Mucosa of gallbladder (tissue), 1 donor: ENCODE measurements at places on chromosomes 5 and 9. TPM values are rescaled to one million over a fixed set of nuclear protein-coding genes. Genes with fewer than 3 reads are reported as not detected.

The MIGA2 gene
- 67.3 TPM for total RNA-seq

The IL13 gene
- total RNA-seq: not detected

The ROR2 gene
- total RNA-seq: 21.5 TPM

The SLC45A2 gene
- 0.66 TPM for total RNA-seq

The BTNL3 gene
- total RNA-seq: 0.09 TPM

The LHX6 gene
- total RNA-seq: 4.5 TPM

The RMI1 gene
- total RNA-seq: 7.5 TPM

The CAVIN4 gene
- total RNA-seq: 0.26 TPM

The KIF24 gene
- 1.9 TPM for total RNA-seq

The NR5A1 gene
- total RNA-seq: 0.37 TPM

The PCDHGC5 gene
- total RNA-seq: 2.0 TPM

The KIF20A gene
- total RNA-seq: 1.5 TPM

GRCh38 chr9:108382310-108382709 lies 473.5 kb downstream of the ACTL7B start:
- DNase-seq: no peak

DNA sequence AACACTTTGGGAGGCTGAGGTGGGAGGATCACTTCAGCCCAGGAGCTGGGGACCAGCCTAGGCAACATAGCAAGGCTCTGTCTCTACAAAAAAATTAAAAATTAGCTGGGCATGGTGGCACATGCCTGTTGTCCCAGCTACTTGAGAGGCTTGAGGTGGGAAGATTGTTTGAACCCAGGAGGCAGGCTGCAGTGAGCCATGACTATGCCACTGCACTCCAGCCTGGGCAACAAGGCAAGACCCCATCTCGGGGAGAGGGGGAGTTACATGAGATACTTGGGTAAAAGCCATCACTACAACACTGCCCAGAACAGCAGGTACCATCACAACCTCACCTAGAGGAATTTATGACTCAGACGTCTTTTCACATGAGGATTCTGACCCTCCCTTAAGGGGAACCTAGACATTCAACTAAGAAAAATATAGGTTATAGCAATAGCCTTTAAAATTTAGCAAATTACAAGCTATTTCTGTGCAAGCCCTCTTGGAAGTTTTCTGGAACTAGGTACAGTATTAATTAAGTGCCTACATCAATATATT lies 143.5 kb downstream of the NFIB start:
- no peak for DNase-seq

- DNase-seq: no peak
These were observed 85.0 kb upstream of the TAF11L2 start for GRCh38 chr5:17412760-17413671.

- no peak for DNase-seq
These were observed 53.1 kb downstream of the SYK start for GRCh38 chr9:90854637-90855175.

DNA sequence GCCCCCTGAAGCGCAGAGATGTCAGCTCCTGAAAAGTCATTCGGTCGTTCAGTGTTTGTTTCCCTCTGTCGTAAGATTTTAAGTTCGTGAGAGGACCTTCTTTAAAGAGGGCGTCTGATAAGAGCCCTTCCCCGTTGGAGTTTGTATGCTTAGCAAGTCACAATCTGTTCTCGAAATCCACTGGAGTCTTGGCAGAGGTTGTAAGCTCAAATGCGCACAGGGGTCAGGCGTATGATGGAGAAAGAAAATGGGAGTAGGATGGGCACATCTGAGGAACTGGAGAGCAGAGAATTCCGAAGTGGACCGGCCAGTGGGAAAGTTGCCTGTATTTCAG lies 710 bp downstream of the HSD17B4 start:
- DNase-seq: peak; percentile 31

DNA sequence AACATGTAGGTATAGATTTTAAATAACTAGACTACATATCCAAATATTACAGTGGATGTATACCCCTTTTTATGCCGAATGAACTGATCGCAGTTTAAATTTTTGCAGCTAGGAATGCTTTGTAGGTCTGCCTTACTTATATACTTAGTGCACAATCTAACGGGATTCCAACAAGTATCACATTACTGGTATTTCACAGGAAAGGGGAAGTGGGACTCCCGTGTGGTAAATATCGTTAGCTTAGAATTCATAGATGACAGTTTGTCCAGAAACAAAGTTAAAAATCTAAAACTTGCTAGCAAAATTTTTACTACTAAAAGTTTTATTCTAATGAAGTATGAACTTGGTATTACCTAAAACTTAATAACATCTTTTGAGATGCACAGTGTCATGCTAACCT lies 193.5 kb upstream of the TLX3 start:
- no peak for DNase-seq

- DNase-seq: no peak
These were observed 2.0 kb downstream of the FBXL17 start for GRCh38 chr5:108379722-108380530.

DNA sequence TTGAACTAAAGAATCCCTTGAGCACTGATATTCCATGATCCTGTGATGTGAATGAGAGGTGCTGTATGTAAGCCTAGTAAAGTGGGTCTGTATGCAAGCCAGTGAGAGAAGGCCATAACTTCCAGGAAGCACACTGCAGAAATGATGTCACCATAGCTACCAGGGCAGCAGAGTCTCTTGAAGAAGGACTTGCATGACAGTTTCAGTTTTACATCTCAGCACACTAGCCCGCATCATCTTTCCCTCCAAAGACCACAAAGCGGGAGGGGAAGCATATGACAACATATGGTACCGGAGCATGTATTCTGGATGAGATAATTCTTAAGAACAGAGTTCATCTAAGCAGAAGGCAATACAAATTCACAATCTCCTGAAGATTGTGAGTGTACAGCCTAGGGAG lies 37.6 kb upstream of the MAST4 start:
- DNase-seq: no peak

- DNase-seq: no peak
These were observed 169.7 kb upstream of the MVB12B start for GRCh38 chr9:126156898-126157297.

- no peak for DNase-seq
These were observed 45.7 kb downstream of the SH3GL2 start for GRCh38 chr9:17624571-17624970.

DNA sequence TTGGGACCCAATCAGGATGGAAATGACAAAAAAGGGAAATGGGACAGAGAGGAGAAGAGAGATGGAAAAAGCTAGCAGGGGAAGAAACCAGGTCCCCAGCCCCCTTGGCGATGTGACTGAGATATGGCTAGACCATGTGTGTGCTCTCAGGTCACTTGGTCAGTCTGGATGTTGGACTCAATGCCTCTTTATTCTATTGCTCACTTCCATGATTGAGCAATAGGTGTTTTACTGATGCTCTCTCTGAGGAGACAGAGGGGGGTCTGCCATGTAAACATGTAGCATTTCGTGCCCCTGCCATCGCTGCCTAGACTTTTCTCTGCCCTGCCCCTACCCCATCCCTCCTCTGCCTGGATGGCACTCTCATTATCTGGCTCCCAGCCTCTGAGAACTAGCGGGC lies 150.6 kb downstream of the DROSHA start:
- DNase-seq: no peak

DNA sequence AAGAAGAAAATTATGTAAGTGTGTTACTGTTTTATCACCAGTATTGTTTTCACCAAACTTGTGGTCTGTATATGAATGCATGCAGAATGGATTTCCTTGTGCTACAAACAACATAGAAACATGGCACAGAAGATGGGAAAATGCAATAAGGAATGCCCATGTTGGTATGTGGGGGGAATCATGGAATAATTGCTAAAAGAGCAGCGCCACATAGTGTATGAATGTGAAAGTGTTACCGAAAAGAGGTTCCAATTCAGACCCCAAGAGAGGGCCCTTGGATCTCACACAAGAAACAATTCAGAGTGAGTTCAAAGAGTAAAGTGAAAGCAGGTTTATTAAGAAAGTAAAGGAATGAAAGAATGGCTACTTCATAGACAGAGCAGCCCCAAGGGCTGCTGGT lies 26.4 kb upstream of the TYRP1 start:
- no peak for DNase-seq

DNA sequence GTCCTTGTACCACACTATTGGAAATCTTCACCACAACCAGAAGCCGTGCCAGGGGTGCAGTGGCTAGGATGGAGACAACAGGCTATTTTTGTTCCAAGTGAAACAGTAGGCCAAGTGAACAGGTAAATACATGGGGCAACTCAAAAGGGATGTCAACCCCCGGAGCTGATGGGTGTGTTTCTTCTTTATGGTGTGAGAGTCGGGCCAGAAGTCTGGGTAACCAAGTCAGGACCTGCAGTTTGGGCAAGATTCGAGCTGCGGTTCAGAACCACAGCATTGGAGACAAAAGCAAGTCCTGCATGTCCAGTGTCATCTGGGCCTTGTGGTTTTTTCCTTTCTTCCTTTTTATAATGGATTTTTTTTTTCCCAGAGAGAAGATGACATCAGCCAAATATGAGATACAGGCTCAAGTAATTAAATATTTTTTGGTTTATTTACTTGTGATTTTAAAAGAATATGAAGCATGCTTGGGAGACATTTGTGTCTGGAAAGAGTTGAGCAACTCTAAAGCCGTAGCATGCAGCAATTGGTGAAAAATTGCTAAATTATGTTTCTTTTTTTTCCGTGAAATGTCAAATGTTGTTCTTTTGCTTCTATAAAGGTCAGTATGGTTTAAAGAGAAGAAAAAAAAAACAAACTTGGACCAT lies 261.6 kb downstream of the ARRDC3 start:
- DNase-seq: no peak

DNA sequence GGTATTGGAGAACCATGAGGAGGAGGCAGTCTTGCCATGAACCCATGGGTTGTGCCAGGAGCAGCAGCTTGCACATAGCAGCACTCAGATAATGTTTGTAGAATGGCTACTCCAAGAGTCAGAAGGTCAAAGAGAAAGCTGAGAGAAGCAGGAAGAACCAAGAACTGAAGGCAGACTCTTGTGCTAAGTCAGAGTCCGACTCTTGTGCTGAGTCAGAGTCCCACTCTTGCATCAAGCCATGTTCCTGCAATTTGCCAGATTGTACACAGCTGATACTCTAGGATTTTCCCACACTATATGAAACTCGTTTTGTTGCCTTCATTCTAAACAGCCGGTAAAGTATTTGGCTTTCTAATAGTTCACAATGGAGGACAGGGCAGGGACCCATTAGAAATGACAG lies 26.2 kb upstream of the HSPA9 start:
- DNase-seq: no peak

DNA sequence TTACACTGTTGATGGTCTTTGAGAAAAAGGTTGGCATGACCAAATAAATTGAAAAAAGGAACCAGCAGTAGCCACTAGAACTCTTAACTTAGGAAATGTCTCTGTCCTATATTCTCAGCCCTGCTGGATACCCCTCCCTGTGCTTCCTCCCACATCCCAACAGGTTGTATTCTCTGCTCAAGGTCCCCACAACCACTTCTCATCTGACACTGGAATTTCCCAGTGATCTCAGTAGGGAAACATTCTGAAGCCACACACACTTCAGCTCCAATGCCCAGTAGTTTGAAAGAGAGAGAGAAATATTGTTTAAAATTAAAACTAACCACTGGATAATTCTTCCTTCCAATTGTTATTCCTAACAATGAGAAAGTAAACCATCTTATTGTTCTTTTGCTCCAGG lies 30.0 kb upstream of the NREP start:
- DNase-seq: no peak

- DNase-seq: no peak
These were observed 15.0 kb downstream of the LHX6 start for GRCh38 chr9:122213589-122214413.

- no peak for DNase-seq
These were observed 724 bp downstream of the NR2F1-AS1 start for GRCh38 chr5:93580063-93580926.

DNA sequence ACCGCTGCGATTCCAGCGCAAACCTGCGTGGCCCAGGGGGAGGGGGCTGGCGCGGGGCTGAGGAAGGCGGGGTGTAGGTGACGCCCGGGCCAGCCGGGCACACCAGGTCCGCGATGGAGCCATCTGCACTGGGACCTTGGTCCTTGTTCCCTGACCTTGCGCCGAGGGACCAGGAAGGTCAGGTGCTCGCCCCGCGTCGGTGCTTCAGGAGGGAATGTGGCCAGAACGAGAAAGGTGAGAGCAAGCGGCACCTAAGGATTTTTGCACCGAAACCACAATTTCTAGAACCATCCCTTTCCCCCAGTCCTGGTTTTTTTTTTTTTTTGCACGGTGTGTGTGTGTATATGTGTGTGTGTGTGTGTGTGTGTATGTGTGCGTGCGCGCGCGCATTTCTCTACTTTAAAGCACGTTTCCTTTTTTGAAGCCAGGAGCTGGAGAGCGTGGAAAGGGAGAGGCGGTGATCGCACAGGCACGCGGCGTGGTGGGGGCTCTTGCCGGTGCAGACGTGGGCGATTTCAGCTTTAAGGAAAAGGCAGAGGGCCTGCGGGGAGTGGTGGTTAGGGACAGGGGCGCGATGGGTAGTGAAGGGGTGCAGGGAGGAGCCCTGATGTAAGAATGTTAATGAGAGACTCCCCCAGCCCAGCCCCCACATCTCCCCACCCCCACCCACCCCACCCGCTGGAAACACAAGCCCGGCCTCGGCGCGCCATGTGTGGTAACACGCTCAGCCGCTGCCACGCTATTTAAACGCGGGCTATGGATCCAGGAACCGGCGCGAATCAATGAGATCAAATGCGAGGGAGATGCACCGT lies at the start of gene NPR3:
Gene NPR3 (plus strand): TSS at position 772 of the 812 bp plus-strand sequence. CDS start 456 bp downstream, outside the sequence.
- DNase-seq: no peak

DNA sequence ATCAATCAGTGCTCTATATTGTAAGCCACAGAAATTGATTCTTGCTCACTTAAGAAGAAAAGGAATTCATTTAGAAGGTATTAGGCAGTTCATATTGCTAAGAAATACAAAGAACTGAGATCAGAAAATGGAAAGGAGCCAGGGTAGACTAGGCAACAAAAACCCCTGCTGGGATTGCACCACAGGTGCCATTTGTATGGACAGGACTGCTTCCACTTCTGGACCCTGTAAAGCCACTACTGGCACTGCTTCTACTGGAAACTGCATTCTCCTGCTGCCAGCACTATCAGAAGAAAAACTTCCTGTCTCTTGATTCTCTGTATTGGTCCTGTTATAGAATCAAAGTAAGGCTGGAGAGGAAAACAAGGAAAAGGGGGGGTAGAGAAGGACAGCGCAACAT lies 45.9 kb downstream of the CERT1 start:
- DNase-seq: no peak

DNA sequence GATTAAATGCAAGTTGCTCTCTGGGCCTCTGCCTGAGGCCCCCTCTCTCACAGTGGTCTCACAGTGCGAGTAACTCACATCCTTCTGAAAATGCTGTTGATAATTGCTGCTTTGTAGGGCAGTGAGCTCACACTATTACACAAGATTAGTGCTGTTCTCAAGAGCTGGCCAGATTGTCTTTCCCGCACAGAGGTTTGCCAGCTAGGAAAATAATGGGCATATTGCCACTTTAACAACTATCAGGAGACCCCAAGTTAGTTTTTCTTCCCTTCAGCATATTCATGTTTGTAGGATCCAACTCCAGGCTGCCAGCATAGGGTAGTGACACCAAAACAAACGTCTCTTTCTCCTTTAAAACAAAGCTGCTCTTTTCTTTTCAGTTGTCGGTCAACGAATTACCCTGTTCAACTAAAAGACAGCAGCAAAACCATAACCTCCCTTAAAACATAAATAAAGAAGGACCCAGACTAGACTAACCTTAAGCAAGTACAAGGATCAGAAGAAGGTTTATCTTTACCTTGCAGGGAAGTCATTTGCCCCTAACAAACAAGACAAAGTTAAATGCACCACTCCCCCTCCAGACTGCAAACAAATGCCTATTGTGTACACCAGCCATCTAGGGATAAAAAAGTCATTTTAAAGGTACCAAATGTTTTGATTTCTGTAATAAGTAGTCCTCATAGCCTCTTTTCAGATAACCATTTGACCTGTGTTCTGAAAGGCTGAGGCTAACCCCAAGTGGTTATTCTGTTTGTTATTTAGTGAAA lies 91.4 kb downstream of the VCAN start:
- DNase-seq: no peak

GRCh38 chr5:133977858-133978257 lies 9.4 kb upstream of the C5orf15 start:
- no peak for DNase-seq
